ENCODE measurements at places on chromosomes 5 and 9. TPM values are rescaled to one million over a fixed set of nuclear protein-coding genes. Genes with fewer than 3 reads are reported as not detected.

Gene SPINK6
- total RNA-seq = not detected

- no peak for DNase-seq
Observed at GRCh38 chr5:74412066-74412465, 228.5 kb downstream of the ENC1 start.

- no peak for DNase-seq
Observed at GRCh38 chr5:173981185-173981761, 7.7 kb upstream of the C5orf47 start.

- DNase-seq = no peak
Observed at GRCh38 chr5:159972538-159973362, 36.2 kb upstream of the TTC1 start.

DNA sequence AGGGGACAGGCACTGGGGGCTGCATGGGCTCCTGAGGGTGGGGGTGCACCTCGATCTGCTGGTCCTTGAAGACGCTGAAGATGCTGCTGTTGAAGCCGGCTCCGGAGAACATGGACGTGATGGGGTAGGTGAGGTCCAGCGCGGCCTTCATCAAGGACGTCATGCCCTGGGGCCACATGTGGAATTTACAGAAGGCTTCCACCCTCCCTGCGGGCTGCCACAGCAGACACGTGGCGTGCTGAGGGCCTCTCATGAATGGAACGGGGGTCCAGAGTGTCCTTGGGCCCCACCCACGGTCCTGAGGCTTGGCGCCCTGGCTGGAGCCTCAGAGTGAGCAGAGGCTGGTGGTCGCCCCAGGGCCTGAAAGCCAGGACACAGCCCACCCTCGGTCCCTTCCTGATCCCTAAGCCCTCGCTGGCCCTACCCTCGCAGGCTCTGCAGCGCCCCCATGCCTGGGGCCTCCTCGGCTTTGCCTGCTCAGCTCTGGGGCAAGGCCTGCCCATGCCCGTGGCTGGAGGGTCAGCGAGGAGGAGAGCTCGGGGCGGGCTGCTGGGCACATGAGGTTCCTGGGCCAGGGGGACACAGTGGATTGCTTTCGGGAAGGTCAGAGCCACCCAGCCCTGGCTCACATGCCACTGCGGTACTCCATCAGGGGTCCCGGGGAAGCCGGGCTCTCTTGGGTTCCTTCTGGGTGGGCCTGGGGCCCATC lies 5.3 kb upstream of the NSMF start:
- no peak for DNase-seq

- no peak for DNase-seq
Observed at GRCh38 chr9:76700916-76701315, 63.3 kb upstream of the PCA3 start.

All from prostate gland (tissue), 2 donors.